ENCODE measurements at places on chromosomes 7 and 10.

DNA sequence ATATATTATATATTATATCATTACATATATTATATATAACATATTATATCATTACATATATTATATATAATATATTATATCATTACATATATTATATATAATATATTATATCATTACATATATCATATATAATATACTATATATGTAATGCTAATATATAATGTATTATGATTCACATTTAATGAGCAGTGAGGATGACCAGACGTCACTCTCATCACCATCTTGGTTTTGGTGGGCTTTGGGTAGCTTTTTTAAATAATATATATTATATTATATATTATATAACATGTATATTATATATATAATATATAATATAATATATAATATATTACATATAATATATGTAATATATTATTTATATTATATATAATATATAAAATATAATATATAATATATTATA, 1189.4 kb upstream of the AUTS2 start:
- no peak for DNase-seq

GRCh38 chr10:58502956-58503355, 9.7 kb upstream of the BICC1 start:
- DNase-seq = no peak

DNA sequence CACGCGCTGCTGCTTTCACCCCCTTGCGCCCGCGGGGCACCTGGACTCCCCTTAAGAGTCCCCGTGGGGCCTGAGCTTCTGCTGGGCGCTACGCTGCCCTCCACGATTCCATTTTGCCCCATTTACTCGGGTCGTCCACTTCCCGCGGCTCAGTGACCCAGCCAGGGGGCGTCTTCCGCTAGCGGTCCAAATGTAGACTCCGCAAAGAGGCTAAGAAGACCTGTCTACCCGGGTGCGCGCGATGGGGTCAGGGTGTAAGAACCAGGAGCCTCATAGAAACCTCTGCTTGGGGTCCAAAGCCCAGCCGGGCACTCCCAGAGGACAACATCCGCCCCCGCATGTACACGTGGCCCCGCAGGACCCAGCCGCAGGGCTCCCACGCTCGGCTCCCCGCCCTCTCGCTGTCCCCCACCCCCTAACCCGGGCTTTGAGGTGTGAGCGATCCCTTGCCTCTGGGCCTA, 5.2 kb upstream of the HMX2 start:
- no peak for DNase-seq

- no peak for DNase-seq
These were observed 140.7 kb upstream of the CALCR start for GRCh38 chr7:93715234-93715633.

- DNase-seq = no peak
These were observed 45.6 kb downstream of the MKI67 start for GRCh38 chr10:128080641-128081040.

DNA sequence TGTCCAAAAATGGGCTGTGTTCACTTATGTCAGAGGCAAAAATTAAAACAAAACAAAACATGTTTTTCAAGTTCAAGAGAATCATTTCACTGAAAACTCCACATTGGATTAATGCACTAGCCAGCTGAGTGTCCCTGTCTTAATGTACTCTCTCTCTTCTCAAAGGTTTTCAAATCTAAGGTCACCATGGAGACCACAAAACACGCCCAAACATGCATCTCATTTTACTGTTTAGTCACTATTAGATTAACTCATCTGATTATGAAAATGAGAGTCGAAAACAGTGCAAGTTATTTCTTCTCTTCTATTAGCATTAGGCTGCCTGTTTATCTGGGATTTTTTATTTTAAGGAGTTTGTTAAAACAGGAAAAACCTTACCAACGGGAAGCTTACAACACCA, 70.8 kb upstream of the ASAH2 start:
- DNase-seq = no peak

DNA sequence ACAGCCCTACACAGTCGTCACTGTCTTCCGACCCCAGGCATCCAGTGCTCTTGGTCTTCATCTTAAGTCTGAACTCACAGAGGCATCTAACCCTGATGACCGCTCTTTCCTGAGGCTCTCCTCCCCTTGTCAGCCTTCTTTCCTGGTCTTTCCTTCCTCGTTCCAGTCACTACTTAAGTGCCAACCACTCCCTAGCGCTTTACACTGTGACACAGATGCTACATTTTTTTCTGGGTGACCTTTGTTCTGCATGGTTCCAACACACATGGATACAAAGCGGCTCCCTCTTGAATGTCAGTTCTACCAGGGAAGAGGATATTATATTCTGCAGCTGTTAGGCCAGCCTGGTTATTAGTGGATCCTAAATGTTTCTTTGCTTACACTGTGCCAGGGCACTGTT, 12.7 kb downstream of the YWHAG start:
- DNase-seq = no peak

DNA sequence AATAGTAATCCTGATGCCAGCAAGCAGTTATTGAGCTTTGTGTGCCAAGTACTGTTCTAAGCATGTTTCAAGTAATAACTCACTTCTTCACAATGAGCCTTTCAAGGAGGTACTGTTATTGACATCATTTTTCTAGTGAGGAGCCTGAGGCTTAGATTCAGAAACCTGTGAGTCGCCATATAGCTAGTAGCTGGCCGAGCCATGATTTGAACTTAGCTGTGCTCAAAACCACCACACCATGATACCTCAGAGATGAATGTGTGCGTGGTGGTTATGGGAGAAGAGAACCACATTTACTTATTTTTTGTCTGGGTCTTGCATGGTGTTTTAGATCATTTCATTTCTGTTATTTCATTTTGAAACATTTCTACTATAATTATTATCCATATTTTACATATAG, 578.9 kb downstream of the AUTS2 start:
- DNase-seq = no peak

GRCh38 chr10:71006506-71006905, 118.1 kb upstream of the PCBD1 start:
- no peak for DNase-seq

DNA sequence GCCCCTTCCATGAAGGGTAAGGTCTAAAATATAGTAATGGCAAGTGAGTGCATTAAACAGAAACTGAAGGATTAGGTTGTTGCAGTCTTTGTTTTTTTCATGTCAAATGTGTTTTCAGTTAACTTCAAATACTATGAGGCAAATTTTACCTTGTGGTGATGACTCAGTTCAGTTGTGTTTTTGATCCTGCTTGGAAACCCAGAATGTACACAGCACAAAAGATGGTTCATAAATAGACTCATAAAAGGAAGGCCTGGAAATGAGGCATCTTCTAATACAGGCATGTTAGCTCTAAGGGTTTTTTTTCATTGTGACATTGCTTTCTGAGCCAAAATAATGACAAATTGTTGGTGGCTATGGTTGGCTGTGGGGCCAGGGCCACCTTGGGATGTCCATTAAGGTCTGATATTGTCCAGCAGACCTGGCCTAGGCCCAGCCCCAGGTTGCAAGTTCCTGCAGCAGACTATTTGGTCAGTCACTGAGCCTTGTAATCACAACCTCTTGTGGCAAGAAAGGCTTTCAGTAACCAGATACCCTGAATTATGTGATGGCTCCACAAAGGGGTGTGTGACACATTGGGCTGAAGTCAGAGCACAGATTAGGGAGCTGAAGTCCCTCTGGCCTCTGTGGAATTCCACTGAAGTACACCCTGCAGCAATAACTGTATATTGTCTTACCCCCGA, 69.0 kb upstream of the SAMD8 start:
- no peak for DNase-seq

GRCh38 chr7:4791738-4792536, 16.5 kb downstream of the AP5Z1 start:
- peak; percentile 69 for DNase-seq

DNA sequence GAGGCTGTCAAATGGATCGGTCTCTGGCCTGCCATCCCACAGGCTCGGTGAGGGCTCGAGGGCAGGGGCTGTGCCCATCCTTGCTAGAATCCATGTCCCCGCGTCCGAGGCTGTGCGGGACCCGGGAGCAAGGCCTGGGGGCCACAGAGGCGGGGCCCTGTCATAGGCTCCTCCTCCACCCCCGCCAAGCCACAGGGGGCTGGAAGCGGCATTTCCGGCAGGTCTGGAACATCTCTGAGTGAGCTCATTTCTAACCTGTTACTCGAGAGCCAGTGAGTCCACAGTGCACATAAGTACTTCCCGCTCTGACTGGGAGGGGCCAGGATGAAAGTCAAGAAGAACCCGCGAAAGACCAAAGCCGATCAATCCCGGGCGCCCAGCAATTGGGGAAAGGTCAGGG, 57.6 kb downstream of the NKX6-2 start:
- DNase-seq = no peak

- no peak for DNase-seq
These were observed 117.5 kb downstream of the AHR start for GRCh38 chr7:17415955-17416354.

- DNase-seq = no peak
These were observed 109.2 kb downstream of the TRIL start for GRCh38 chr7:28848906-28849305.

- DNase-seq = no peak
These were observed 26.7 kb downstream of the TRIM8 start for GRCh38 chr10:102670871-102671434.

DNA sequence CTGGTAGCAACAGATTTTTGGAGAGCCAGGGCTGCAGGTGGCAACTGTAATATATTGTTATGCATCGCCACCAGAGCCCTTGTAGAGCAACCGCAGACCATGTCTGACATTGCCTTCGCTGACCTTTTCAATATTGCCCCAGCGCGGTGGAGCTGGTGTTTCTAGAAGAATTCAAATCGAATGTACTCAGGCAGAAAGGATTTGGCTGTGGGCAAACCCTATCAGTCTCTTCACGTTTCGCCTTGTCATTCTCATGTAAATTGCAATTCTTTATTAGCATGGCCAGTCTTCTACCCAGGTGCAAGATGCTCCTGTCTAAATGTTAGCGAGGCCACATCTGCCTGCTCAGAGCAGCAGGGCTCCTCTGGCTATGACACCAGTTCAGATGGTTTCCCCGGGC, 490.2 kb upstream of the AUTS2 start:
- DNase-seq = no peak

DNA sequence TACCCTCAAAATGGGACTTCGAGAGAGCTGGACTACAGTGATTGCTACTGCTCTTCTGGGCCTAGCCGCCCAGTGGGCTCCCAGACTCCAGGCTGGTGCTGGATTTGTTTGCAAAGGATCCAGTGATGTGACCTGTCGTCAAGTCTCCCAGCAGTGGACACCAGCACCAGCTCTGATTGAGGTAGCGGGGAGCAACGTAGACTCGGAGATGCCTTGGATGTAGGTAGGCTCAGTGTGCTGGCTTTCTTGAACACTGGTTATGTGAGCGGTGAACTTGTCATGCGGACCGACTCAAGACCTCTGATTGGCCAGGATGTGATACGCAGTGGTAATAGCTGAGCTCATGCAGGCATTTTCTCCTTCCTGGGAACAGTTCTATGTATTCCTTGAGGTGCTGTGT, 19.4 kb downstream of the AKR1C2 start:
- no peak for DNase-seq

- no peak for DNase-seq
These were observed 331.5 kb downstream of the DNAJB6 start for GRCh38 chr7:157668221-157668883.

DNA sequence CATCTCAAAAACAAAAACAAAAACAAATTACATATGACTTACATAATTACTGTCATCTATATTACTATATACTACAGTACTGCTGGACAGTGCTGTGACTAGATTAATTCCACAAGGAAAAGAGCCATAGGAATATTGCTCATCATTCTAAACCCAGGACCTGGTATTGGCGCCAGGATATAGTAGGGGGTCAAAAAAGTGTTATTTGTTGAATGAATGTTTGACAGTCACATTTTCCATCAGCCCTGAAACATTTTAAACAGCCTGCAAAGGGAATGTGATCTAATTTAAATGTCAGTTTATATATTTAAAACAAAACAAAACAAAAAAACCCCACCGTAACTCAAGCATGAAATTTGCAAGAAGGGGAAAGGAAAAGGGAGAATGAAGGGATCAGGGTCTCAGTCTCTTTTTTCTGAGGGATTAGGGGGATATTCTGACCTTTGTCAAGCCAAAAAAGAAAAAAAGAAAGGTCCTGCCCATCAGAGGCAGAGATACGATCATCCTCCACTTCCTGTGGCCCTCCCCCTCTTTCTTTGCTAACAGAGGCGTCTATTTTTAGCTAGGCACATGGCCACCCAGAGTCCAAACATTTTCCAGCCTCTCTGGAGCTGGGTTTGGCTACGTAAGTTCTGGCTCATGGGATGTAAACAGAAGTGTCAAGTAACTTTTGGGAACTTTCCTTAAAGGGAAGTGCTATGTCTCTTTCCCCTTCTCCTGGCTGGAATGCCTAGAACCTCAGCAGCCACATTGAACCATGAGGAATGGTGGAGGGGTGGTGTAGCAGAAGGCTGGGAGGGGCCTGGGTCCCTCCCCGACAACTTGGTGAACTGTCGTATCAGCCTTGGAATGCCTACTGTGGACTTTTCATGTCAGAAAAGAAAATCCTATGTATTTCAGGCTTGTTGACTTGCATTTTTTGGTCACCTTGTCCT, 44.6 kb upstream of the DLG5 start:
- DNase-seq = no peak

GRCh38 chr7:96380111-96380512, 58.2 kb upstream of the SLC25A13 start:
- no peak for DNase-seq

DNA sequence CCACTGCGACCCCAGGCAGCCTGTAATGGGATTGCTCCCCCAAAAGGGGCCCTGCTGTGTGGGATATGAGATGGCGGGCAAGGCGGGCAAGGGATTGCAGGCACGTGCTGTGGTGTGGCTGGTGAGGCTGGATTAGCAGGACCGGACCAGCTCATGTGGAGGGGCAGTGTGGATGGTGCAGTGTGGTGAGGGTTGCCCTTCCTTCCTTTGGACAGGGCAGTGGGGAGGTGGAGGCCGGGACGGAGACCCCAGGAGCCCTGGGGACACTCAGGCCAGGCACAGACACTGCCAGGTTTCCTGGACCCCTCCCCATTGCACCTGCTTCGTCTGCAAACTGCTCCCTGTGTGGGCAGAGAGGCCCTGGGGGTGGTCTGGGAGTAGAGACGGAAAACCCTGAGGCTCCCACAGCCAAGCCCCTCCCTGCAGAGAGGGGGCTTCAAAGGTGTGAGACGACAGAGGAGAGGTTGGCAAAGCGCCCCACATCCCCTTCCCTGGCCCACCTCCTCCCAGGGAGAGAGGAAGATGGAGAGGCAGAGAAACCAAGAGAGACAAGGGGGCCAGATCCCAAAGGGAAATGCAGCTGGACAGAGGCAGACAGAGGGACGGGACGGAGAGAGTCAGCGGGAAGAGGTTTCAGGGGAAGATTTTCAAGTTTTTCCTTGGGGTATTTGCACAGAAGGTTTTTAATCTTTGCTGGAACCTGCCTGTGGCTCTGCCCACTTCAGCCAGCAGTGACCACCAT, 89.2 kb downstream of the MICALL2 start:
- DNase-seq = no peak

- no peak for DNase-seq
These were observed 133.5 kb downstream of the ETV1 start for GRCh38 chr7:13856012-13856411.

GRCh38 chr7:142548978-142549377, 200.3 kb upstream of the PRSS1 start:
- DNase-seq = no peak

DNA sequence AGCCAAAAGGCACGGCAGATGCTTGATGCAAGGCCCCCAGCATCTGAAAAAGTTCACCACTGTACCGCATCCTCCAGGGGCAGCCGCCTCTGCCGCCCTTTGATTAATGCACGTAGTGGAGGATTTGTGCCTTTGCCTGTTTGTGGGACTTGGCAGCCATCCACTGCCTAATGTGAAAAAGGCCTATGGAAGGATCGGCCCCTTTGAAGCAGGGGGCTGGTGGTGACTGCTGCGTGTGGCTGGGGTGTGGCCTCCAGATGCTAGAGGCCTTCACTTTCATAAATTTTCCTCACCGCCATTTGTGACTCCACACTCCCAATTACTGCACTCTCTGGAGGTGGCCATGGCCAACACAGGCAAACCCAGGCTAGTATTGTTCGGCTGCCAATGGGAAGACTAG, 226.0 kb downstream of the BMPER start:
- DNase-seq = no peak

All from activated T-helper 1 cell treated with Interleukin-2 at 50 U/mL for 16 hours (primary cell).